ENCODE measurements at places on chromosomes 6 and 20. TPM values are rescaled to one million over a fixed set of nuclear protein-coding genes. Genes with fewer than 3 reads are reported as not detected.
A peak's percentile ranks its signal among the peaks of the same experiment; 100 is the strongest.

DNA sequence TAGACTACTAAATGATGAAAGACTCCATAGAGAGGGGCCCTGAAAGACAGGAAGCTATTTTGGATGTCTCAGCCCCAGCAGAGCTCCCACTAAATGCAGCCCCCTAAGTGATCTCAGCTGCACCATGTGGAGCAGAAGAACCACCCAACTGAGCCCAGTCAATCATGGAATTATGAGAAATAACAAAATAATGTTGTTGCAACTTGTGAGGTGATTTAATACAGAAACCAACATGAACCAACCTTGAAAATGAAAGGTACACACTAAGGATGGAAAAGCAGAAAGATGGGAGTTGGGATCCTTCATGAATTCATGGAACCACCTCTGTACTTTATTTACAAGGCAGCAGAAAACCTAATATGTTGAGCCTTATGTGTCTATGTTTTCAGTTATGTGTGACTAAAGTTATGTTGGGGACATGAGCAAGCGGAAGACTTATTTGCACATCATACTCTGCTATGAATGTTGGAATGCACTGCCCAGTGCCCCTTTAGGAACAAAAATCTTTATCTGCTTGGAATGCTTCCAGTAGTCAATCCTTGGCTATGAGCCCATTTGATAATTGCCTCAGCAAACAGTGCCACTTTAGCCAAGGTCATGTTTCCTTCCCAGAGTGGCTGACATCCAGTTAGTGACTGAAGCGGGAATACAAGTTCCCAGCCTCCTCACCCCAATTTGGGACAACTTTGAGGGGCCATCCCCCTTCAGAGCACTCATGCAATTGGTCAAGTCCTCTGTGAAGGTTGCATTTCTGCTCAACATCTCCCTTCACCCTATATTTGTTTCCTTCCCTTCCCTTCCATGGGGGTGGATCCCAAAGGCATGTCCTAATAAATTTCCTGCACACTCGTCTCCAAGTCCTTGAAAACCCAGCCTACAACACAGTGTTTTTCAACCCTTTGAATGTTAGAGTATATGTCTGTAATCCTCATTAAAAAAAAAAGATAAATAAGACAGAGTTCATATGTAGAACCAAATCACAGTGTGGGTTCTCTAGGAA, 18.4 kb downstream of the TP53RK start:
- DNase-seq = peak; percentile 47

GRCh38 chr20:23118766-23119165, 32.6 kb upstream of the CD93 start:
- DNase-seq = no peak

DNA sequence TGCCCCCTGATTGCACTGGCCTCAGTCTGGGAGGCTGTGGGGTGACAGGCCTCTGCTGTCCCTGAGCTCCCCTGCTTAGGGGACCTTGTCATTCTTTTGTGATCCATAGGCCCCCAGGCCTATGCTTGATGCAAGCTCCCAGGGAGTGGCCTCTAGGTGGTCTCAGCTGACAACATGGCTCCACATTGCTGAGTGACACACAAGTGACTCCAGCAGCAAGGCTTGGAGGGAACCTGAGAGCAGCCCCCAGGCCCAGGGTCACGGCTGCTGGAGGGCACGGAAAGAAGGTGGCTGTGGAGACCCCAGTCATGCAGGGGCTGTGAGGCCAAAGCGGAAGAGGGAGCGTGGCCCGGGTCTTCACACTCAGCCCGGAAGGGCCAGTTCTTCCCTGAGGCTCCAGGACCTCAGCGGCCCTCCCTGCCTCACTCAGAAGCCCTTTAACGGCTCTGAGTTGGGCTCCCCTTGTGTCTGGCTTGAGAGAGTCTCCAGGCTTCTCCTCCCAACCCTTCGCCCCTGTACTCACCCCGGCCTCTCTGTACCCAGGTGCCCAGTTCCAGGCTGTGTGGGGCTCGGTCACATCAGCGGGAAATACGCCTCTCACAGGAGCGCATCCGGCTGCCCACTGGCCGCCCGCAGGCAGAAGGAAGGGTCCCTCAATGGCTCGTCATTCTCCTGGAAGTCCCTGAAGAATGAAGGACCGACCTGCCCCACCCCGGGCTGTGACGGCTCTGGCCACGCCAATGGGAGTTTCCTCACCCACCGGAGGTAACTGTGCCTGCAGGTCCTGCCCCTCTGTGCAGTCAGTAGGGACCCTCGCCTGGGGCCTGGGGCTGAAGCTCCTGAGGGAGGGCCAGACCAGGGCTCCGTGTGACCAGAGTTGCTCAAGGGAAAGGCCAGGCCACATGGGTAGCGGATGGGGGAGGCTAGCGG, 23.7 kb upstream of the PCMTD2 start:
- no peak for DNase-seq

DNA sequence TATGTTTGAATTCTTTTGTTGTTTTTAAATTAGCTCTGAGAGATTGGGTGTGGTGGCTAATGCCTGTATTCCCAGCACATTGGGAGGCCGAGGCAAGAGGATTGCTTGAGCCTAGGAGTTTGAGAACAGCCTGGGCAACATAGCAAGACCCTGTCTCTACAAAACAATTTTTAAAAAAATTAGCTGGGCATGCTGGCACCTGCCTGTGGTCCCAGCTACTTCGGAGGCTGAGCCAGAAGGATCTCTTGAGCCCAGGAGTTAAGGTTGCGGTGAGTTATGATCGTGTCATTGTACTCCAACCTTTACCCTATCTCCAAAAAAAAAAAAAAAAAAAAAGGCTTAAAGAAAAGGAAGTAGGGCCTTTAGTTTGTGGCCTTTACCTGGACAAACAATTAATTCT, 22.9 kb downstream of the DHX35 start:
- DNase-seq = no peak

GRCh38 chr6:148231572-148231971, 111.1 kb upstream of the SASH1 start:
- DNase-seq = no peak

DNA sequence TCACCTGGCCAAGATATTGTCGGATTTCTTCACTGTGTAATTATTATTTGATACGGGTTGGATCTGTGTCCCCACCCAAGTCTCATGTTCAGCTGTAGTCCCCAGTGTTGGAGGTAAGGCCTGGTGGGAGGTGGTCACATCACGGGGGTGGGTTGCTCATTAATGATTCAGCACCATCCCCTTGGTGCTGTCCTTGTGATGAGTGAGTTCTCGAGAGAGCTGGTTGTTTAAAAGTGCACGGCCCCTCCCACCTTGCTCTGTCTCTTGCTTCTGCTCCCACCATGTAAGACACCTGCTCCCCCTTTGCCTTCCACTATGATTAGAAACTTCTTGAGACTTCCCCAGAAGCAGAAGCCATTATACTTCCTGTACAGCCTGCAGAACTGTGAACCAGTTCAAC, 173.9 kb upstream of the PMEPA1 start:
- DNase-seq = no peak

GRCh38 chr6:33663727-33664449, 42.8 kb downstream of the ITPR3 start:
- no peak for DNase-seq

DNA sequence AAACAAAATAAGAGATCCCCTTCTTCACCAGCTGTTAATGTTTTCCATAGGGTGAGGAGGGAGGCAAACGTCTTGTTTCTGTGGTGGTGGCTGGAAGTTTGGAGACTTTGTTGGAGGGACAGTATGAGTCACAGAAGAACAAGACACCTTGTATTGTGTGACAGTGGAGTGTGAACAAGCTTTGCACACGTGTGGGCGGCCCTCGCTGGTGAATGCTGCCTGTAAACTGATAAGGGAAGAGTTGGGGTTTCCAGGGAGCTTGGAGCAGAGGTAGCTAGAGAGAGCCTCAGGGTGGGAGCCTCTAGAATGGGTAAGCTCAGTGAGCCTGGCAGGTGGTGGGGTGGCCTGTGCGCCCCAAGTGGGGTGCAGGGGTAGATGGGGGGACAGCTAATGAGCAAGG, 78.3 kb downstream of the ZDHHC14 start:
- no peak for DNase-seq

DNA sequence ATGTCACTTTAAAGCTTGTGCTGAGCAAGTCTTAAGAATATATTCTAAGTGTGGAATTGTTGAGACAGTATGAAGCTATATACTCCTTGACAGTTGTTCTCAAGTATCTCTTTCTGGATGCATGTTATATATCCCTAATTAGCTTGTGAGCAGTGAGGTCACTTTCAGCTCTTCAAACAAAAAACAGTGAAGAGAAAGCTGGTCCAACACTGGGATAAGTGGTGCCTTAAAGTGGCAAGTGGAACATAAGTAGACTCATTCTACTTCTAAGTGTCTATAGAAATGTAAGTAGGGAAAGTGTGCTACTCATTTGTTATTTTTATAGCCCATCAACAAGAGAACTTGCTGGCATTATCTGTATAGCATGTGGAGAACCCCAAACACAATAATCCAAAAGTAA, 133.1 kb upstream of the BACH2 start:
- no peak for DNase-seq

- DNase-seq = no peak
These were observed 93.7 kb upstream of the PMEPA1 start for GRCh38 chr20:57803508-57804005.

DNA sequence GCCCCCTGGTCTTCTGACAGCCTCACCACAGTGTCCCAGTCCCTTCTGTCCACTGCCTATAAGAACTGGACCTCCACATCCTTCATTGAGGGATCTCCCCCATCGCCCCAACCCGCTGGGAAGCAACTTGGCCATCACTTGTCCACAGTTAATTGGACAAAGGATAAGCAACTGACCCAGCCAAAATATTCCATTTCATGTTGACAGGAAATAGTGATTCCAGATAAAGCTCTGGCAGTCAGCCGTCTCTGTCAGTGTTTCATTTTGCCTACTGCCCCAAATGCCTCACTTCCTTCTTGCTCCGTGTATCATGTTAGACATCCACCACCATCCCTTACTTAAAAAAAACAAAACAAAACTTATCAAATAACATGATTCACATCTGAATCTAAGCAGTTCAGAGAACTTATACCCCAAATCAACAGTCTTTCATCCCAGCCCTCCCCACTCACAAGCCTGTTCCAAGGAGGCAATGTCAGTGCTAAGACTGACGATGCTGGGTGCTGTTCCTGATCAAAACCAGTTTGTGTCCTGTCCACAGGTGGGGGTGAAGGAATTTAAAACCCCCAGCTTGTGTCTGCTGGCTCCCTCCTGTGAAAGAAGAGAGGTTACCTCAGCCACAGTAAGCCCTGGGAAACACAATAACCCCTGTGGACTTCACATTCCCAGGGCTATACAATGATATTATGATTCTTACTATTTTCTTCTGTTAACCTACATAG, 162.5 kb downstream of the WDR27 start:
- DNase-seq = no peak

DNA sequence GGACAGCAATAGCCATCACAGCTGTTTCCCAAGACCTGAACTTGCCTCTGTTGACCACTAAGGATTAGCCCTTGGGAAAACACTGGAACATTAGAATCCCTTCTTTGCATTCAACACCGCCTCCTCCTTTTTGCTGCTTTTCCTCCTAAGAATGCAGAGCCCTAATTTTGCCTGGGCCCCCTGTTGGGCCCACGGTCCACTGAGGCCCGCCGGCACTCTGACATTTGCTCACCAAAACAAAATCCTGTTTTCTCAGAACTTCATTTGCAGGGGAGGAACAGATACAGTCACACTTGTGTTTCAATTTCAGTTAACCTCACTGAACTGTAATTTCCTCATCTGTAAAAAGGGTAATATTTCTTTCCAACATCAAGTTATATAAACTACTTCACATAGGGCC, 116.0 kb upstream of the JARID2 start:
- no peak for DNase-seq

GRCh38 chr6:94254689-94255088, 835.3 kb upstream of the EPHA7 start:
- DNase-seq = no peak

DNA sequence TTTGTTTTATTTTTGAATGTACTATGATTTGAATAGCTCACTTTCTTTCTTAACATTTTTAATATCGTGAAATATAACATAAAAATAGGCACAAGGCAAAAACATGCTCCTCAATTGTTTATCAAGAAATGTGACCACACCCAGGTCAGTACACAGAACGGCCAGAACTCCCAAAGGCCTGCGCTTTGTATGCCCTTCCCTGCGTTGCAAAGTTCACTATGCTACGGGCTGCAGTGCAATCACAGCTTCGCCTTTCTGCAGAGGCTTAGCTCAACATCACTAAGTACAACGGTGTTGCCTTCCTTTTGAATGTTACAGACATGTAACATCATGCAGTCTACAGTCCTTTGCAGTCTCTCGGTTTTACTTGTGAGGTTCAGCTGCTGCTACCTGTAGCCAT, 333.4 kb downstream of the THBS2 start:
- no peak for DNase-seq

DNA sequence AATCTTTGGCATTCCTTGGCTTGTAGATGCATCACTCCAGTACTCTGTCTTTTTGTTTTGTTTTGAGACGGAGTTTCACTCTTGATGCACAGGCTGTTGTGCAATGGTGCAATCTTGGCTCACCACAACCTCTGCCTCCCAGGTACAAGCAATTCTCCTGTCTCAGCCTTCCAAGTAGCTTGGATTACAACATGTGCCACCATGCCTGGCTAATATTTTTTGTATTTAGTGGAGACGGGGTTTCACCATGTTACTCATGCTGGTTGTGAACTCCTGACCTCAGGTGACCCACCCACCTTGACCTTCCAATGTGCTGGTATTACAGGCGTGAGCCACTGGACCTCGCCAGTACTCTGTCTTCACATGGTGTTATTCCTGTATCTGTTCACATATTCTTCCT, 35.8 kb upstream of the LGSN start:
- no peak for DNase-seq

GRCh38 chr6:127533736-127534135, 14.6 kb upstream of the MTCL3 start:
- no peak for DNase-seq

DNA sequence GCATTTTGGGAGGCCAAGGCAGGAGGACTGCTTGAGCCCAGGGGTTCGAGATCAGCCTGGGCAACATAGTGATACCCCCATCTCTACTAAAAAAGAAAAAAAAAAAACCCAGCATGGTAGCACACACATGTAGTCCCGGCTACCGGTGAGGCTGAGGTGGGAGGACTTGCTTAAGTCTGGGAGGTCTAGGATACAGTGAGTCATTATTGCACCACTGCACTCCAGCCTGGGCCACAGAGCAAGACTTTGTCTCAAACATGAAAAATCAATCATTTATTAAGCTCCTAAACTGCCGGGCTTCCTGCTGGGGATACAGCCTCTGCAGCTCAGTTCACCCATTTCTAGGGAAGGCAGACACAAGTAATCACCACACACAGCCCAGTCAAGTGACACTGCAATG, 7.3 kb upstream of the USP45 start:
- no peak for DNase-seq

DSTN gene
- 738 TPM for total RNA-seq

ADAM33 gene
- total RNA-seq = 67.3 TPM

ETV7 gene
- 2.5 TPM for total RNA-seq

DEF6 gene
- 19.5 TPM for total RNA-seq

TGM2 gene
- 389 TPM for total RNA-seq

DNPH1 gene
- 58.2 TPM for total RNA-seq

SCRT2 gene
- not detected for total RNA-seq

NDRG3 gene
- 27.7 TPM for total RNA-seq

DDX39B gene
- 246 TPM for total RNA-seq
